ENCODE measurements at places on chromosomes 2 and 18.

- DNase-seq: no peak
These were observed 51.2 kb downstream of the LIMS1 start for GRCh38 chr2:108585436-108585835.

- no peak for DNase-seq
These were observed 17.7 kb downstream of the HOXD1 start for GRCh38 chr2:176206136-176206535.

DNA sequence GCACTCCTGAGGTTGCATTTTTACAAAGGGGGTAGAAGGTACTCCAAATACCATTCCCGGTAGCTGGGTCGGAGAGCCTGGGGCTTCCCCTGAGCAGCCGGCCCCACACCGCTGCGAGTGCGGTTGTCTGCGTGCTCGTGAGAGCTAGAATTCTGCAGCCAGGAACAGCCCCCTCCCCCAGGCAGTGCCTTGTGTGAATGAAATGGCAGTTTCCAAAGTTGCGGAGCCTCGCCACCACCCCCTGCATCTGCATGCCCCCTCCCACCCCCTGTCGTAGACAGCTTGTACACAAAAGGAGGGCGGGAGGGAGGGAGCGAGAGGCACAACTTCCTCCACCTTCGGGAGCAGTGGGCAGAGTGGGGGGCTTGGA lies 1.1 kb downstream of the MYCN start:
- peak; percentile 87 for DNase-seq

- no peak for DNase-seq
These were observed 3.6 kb downstream of the ARID5A start for GRCh38 chr2:96540136-96540535.

- no peak for DNase-seq
These were observed 11.3 kb downstream of the MAL start for GRCh38 chr2:95036596-95037383.

- DNase-seq: no peak
These were observed 137.9 kb downstream of the SLC4A3 start for GRCh38 chr2:219765231-219765911.

DNA sequence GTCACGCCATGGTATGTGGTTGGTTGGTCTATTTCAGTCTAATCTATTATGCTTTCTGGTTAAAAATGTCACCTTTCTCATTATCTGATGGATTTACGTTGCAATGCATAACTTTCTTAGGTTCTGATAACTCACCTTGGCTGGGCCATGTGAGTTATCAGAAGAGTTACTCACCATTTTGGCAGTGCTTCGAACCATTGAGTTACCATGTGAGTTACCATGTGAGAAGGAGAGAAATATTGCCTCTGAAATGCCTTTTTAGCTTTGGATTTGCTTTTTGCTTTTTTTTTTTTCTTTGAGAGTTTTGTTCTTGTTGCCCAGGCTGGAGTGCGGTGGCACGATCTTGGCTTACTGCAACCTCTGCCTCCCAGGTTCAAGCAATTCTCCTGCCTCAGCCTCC lies 1.6 kb downstream of the SMARCAL1 start:
- DNase-seq: no peak

DNA sequence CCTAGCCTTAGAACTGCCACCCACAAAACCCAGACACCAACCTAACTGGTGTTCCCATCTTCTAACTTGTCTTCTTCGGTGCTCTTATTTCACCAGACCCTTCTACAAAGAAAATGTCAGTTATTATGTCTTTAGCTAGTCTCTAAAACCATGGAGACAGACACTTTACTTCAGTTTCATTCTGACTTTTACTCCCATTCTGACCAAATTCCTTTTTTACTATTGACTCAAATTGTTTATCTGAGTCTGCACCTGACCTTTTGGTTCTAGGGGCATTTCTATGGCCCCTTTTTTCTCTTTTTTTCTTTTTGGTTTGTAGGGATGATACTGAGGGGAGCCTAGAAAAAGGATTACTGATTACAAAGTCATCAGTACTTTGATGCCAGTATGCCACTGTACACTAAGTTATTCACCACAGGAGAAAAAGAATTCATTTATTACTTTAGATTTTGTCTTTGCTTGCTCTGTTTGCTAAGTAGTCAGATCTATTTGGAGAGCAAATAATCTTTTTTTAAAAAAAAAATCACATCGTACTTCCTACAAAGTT lies 6.8 kb upstream of the SLC1A4 start:
- no peak for DNase-seq

GRCh38 chr2:150480241-150480640 lies 7.2 kb downstream of the RND3 start:
- DNase-seq: no peak

DNA sequence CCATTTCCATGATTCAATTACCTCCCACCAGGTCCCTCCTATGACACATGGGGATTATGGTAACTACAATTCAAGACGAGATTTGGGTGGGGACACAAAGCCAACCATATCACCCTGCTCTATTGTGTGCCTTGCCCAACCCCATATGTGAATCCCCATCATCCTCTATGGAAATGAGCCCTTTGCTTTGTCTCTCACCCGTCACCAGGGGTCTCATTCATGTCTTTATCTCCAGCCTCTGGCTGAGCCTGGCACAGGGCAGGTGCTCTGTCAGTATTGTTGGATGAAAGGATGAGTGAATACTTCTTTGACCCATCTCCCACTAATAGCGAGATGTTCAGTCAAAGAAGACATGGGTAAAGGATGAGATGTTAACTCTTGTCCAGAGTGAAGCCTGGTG lies 116.6 kb upstream of the LGALSL start:
- DNase-seq: no peak
